M059J (cell line): ENCODE measurements at places on chromosomes 16 and 17. TPM values are rescaled to one million over a fixed set of nuclear protein-coding genes. Genes with fewer than 3 reads are reported as not detected.
A peak's percentile ranks its signal among the peaks of the same experiment; 100 is the strongest.

GRCh38 chr16:3485821-3486505 lies 9.3 kb downstream of the C16orf90 start:
- DNase-seq = no peak

DNA sequence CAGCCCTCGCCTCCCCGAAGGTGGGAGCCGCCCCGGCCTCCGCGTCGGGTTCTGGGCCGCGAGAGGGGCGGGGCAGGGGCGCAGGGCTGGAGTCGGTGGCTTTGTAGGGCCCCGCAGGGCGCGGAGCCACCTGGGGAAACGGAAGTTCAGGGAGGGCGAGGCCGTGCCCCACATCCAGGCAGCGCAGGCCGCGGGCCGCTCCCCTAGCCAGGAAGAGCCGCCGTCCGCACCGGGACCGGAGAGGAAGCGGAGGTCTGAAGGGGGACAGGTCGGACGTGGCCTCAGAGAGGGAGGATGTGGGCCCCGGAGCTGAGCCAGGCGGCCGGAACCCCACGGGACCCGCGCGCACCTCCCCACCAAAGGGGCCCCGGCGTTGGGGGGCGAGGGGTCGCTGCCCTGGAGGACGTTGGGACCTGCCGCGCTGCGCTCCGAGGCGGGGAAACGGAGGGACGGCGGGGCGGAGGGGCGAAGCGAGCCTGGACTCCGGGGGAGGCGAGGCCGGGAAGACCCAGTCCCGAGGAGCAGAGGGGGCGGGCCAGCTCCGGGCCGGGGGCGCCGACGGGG lies 482 bp upstream of the SLC16A3 start:
- DNase-seq = no peak

DNA sequence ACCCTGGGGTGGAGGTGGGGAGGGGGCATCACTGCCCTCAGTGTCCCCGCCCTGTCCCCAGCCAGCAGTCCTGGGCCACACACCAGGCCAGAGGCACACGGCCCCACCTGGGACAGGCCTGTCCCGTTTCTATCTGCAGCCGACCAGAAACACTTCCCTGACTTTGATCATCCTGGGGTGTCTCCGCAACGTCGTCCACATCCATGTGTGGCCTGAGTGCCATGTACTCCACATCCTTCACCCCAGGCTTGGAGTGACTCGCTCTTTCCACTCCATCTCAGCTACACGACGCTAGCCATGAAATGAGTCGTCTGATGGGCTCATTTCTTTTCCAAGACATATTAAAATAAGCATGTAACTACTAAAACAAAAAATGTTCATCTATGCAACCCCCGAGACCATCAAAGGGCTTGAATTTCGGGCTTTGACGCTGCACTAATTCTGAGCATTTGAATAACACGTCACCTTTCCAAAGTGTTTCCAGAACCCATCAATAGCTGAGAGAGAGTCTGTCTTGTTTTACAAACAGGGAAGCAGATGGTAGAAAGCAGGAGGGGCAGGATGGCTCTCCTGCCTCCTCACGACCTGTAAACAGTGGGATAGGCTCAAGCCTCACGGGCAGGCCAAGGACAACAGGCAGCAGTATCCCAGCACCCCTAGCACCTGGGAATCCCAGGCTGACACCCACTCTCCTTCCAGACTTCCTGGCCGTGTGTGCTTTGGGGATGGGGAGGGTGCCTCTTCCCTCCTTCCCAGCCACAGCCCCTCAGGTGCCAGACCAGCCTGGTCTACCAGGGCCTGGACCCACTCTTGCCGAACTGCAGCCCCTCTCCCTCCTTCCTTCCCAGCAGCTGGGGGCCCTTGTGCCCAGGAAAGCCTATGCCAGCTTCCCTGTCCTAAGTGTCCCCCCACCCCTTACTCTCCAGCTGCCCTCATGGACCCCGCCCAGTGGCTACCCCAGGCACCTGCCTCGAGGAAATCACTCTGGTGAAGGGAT lies 20.0 kb upstream of the RASD1 start:
- DNase-seq = peak; percentile 90

The TBC1D3E gene
- not detected in 2 replicates for total RNA-seq
